Ovary (tissue), 10 donors: ENCODE measurements at places on chromosomes 12 and 14.

DNA sequence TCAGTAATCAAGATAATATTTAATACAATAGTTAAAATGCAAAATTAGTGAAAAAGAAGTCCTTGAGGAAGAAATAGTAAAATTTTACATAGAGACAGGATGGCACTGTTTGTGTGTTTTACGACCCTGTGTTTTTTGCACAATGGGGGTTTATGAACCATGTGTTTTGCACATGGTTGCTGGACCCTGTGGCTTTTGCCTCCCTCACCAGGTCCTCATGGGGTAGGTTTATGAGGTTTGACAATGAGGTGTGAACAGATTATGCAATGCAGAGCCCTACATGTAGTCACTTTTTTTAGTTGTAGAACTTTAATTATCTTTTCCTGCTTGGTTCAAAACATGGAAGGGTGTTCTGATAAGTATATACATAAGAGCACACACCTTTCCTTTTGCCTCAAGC, 366.3 kb upstream of the FAR2 start:
- DNase-seq, result no peak

DNA sequence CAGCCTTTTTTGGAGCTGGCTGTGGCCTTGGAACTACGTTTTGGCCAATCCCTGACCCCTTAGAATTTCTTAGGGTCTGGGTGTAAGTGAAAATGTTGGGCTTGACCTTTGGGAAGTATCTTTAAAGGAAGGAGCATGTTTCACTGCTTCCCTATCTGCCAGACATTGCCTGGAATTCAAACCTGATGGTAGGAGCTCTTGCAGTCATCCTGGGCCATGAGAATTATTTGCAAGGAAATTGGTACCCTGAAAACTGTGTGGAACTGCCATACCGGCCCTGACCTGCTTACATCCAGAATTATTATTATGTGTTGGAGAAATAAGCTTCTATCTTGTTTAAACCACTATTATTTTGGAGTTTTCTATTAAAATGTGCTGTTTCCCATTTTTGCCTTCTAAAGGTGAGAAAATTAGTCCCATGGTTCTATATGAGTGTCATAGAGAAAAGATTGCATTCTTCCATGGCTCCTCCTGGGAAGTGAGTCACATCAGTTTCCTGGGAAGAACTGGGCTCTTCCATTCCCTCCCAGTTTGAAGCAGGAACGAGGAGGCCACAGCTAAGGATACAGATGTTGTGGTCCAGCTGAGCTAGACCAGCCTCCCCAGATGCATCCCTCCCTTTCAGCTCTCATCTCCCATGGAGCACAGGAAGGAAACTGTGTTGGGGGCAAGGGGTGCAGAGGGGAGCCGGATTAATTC, 9.5 kb upstream of the PGF start:
- DNase-seq, result no peak

- DNase-seq, result peak; percentile 58
Observed at GRCh38 chr12:27592548-27592947, 68.5 kb downstream of the PPFIBP1 start.

DNA sequence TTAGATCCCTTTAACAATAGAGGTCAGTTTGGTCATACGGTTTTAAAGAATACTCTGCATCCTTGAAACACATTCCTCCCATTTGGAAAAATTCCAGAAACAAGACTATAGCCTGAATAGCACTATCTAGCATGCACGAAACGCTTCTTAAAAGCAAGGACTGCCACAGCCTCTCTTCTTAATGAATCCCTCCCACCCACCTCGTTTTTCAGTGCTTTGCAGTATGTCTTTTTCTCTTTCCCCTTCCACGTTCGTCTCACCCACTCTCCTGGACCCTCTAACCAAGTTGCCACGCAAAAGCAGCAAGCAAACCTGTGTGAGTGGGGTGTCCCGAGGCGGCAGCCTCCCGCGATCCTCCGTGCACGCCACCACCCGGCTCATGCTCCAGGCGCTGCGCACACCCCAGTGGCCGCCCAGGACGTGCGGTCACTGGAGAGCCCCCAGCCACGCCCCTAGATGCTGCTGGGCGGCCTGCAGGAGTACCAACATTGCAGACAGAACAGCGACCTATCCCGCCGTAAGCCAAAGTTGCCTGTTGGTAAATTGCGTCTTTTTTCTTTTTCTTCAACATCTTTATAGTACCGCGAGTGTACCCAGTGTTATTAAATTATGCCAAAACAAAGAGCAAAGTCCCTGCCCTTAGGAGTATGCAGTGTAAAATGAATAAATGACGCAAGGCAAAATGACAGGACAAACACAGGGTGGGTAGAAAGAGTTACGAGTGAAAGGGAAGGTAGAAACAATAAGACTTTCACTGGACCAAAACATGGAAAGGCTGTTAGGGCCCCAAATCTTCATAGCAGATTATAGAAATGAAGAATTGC, at the start of gene SLC38A4:
TSS of gene SLC38A4 (minus strand) at position 407 of the 824 bp plus-strand sequence. CDS start 32,926 bp downstream, outside the sequence.
- no peak for DNase-seq

DNA sequence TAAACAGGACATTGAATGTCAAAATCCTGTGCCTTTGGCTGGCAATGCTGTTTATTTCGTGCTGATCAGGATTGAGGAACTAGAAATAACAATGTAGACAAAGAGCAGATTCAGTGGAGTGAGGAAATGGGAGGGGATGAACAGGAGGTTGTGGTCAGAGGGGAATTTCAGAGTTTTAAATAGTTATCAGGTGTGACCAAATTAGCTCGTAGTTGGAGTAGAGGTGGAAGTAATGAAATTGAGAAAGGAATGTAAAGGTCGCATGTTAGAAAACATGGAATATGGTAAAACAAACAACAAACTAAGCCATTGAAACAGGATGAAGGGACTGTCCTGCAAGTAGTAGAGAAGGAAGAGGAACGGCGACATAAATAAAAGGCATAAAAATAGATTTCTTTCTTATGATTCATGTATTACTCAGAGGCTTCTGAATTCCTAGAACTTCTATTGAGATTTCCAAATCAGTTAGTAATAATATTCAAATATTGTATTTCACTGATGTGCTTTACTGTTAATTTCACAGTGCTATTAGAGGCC, 9.5 kb upstream of the SAV1 start:
- DNase-seq, result no peak

- DNase-seq, result no peak
Observed at GRCh38 chr12:94815958-94816357, 165.6 kb upstream of the TMCC3 start.

GRCh38 chr12:120265473-120266179, at the start of gene PXN:
TSS of gene PXN (minus strand) at chr12:120265730. CDS start at chr12:120265629, 101 bp downstream.
- peak; percentile 92 for DNase-seq

DNA sequence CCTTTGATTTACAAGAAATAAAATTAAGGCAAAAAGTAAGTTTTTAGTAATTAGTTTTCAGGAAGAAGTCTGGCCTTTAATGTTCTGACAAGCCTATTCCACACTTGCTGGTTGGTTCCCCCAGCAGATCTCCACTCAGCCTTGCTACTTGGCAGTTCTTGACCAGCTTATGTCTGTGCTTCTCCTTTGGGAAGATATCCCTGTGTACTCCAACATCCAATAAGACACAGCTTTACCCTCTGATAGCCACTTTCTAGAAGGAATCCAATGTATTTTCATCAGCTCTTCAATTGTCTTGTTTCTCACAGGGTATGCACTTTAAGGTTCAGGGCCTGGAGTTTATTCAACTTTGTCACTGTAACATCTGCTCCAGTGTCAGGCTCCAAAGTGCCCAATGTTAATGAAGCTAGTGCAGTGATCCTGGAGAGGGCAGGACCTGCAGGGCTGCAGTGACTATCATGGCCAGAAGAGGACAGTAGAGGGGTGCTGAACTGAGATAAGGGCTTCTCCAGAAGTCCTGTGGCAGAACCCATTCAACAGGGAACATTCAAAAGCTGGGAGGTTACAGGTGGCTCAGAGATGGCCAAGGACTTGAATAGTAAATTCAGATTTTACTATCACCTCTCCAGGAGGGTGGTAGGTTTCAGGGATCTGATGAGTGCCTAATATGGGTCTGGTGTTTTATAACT, 22.9 kb downstream of the JKAMP start:
- no peak for DNase-seq

- no peak for DNase-seq
Observed at GRCh38 chr14:60632257-60632656, 17.0 kb downstream of the SIX1 start.

- no peak for DNase-seq
Observed at GRCh38 chr12:127174881-127175280, 1092.1 kb upstream of the TMEM132C start.

DNA sequence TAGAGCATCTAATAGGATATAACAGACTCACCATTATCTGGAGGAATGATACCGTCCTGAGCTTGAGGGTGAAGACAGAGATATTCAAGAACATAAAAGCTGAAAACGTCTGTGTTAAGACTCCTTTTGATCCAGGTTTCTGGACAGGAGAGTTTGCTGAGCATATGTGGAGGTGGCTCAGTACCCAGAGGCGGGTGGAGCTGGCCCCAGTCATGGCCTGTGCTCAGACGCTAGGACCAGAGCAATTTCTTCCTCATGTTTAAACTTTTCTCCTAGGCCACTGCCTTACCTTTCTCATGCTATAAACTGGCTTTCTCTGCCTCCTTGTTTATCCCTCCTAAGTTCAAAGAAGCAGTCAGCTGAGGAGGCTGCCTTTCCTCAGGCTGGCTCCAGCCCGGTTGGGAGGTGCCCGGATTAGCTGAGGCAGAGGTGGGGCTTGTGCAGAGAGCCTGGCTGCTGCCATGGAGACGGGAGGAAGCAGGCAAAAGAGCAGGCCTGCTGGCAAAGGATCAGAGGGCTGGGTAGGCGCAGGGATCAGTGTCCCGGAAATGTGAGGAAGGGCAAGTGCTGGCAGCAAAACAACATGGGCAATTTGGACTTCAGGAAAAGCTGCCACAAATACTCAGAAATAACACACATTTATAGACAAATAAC, 13.7 kb downstream of the COA8 start:
- peak; percentile 91 for DNase-seq

DNA sequence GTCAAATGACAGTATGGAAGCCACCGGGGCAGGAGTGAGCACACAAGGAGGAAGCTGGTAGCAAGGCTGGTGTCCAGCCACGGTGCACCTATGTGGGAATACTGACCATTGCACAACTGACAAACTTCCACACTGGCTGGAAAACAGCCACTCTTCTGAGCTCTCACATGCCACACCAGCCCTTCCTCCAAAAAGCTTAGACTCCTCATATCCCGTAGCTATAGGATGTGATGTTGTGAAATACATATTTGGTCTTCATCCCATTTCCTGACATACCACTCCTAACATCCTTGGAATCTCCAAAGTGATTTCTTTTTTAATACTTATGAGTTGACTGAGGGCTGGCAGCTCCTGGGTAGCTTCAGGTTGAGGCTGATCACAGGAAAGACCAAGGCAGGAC, 103.6 kb downstream of the NTF3 start:
- no peak for DNase-seq
